ENCODE measurements at places on chromosomes 7 and 10.

GRCh38 chr10:29951441-29951931, 107.9 kb downstream of the JCAD start:
- DNase-seq, result no peak

DNA sequence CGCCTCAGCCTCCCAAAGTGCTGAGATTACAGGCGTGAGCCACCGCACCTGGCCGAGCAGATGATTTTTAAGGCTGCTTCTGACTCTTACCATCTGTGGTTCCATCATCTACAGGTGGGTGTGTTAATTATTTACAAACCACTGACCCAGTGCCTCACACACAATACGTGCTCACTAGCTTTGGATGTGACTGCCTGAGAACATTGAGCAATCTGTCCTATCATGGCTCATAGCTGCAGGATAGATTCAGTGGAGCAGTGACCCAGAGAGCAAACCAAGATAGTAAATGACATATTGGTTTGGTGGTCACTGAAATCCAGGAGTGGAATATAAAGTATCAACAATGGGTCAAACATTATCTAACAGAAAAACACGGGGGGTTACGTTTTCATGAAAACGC, 24.1 kb downstream of the GPAM start:
- no peak for DNase-seq

GRCh38 chr10:131899116-131899690, 1.6 kb upstream of the PPP2R2D start:
- DNase-seq, result no peak

DNA sequence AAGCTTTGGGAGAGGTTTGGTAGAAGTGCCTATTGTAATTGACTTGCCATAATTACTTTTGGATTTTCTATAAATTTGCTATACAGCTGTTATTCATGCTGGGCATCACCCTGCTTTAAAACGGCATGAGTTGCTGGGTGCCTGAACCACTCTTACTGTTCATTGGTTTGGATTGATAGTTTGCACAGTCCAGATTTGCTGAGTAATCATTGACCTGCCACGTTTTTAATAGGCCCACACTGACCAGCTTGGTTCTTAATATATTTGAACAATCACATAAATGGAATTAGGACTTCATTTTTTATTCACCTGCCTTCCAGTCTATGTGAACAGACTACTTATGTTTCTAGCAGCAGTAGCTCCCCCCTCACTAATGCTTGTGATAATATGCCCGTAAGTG, 630.8 kb downstream of the SDK1 start:
- no peak for DNase-seq

DNA sequence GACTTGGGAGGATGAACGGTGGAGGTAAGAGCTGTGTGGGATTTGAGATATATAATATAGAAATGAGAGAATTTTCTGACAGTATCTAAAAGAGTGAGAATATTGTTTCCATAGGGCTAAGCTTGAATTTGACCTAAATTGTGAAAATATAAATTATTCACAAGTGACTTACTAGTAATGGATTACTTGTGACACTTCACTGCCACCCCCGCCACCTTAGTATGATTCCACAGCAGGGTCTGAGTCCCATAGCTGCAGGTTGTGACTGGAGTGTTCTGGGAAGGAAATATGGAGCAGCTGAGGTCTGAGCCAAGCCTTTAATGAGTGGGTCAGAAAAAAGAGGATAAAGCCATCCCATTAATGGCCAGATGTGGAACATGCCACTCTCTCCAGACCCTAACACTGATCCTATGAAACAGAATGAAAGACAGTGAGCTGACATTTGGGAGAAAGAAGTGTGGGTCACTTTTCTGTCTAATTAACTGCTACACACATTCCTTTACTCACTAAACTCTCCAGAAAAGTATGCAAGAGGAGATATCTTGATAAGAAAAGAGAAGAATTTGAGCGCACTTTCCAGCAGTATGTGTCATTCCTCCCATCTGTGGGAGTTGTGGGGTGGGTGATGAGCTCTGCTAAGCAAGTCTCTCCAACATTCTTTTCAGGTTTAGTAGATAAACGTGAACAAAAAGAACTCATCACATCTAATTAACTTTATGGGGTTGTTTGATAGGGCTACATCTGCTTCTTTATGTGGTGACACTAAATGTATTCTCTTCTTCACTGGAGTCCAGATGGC, 1193.4 kb downstream of the SORCS3 start:
- DNase-seq, result no peak

- no peak for DNase-seq
Measured at GRCh38 chr7:120529736-120530135, 256.8 kb downstream of the KCND2 start.

GRCh38 chr10:94093286-94093905, 99.7 kb downstream of the PLCE1 start:
- DNase-seq, result no peak

GRCh38 chr10:103856797-103857170, 1.4 kb upstream of the SH3PXD2A start:
- no peak for DNase-seq

GRCh38 chr10:44927352-44927751, 16.2 kb downstream of the TMEM72 start:
- no peak for DNase-seq

- DNase-seq, result no peak
Measured at GRCh38 chr7:103130901-103131624, 17.8 kb downstream of the NAPEPLD start.

- DNase-seq, result no peak
Measured at GRCh38 chr10:34766811-34767494, 48.1 kb downstream of the PARD3 start.

GRCh38 chr10:9707216-9707615, 1310.5 kb upstream of the CELF2 start:
- DNase-seq, result no peak

DNA sequence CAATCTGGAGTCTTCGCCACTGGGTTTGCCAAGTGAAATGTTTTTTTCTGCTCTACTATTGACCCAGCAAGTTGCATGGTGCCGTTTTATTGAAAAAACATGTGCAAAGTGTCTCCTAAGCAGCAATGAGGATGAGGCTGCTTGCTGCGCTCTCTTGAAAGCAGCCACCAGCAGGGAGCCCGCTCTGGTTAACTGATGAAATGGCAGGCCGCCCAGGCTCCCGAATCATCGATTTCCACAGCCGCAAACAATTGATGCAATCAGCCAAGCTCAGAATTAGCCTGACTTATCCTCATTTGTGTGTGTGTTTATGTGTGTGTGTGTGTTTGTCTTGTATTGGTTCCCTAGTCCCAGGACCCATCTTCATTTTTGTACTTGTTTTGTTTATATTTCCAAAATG, 22.2 kb upstream of the LYZL1 start:
- no peak for DNase-seq

GRCh38 chr7:69696686-69697685, 98.7 kb downstream of the AUTS2 start:
- no peak for DNase-seq

DNA sequence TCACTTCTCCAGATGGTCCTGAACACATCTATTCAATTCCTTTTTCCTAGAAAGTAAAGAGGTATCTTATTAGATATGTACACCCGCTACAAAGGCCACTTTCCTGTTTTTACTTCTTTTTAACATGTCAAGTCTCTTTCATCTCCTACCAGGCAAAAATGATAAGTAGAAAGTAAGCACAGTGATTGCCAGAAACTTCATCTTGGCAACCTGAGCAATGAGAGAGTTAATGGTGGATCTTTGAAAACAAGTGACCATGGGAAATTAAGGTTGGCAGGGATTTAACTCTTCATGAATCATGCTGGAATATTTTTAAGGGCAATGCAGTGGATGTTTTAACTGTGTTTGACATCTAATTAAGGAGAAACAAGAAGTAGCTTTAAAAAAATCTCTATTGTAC, 2.7 kb downstream of the SEMA3A start:
- DNase-seq, result no peak

DNA sequence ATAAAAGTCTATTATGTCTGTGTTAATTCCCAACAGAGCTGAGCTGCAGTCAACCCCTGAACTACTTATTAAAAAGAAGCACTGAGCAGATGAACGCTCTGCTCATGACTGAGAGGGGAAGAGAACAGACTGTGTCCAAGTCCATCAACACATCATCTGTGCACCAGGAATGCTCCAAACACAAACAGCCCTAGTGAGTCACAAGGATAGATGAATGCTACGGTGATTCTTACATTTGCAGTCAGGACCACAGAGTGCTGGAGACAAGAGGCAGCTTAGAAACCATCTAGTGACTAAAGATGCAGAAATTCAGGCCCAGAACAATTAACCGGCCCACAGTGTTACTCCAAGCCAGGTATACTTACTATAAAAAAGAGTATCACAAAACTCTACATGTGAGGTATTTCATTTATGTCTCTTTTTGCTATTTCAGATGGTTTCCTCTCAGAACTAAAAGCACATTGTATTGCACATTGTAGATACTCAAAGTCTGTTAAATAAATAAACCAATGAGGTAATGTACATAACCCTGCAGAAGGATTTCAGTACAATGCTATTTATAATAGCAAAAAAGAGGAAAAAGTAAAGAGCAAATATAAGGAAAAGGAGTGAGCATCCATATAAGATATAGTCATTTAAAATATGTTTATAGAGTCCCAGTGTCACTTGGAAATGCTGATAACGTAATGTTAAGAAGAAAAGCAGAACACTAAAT, 159.2 kb downstream of the KCNMA1 start:
- DNase-seq, result no peak

GRCh38 chr10:114070710-114071109, 27.0 kb downstream of the ADRB1 start:
- no peak for DNase-seq

GRCh38 chr7:47382200-47382599, 199.7 kb downstream of the TNS3 start:
- no peak for DNase-seq

DNA sequence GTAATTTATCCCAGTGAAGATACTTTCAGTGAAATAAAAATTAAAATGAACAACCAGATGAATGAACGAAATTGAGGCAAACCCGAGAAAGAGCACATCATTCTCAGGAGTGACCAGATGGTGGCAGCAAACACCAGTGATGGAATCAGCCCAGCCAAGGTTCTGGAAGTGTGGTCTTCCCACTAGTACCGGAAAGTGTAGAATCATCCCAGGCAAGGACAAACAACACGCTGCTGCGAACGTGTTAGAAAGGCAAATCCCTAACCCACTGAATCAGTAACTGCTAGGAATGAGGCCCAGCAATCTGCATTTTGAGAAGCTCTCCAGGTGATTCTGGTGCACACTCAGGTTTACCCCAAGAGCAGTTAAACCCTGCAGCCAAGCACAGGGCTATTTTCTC, 15.5 kb upstream of the SLC18A3 start:
- no peak for DNase-seq

DNA sequence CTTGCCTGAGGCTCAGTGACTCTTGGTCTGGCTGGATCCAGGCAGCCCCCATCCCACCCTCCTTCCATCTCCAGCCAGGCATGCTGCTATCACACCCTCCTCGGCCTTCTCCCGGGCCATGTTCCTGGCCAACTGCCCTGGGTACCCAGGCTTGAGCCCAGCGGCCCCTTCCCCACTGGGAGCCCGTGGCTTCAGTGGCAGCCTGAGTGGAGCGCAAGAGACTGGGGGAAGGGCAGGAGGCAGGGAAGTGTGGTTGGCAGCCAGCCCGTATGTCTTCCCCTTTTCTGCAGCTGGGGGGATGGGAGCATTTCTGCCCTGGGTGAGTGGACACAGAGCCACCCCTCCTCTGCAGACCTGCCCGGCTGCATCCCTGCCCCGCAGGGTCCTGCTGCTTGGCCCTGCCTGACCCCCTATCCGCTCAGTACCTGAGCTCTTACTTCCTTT, 148.5 kb downstream of the ARHGAP22 start:
- DNase-seq, result no peak

DNA sequence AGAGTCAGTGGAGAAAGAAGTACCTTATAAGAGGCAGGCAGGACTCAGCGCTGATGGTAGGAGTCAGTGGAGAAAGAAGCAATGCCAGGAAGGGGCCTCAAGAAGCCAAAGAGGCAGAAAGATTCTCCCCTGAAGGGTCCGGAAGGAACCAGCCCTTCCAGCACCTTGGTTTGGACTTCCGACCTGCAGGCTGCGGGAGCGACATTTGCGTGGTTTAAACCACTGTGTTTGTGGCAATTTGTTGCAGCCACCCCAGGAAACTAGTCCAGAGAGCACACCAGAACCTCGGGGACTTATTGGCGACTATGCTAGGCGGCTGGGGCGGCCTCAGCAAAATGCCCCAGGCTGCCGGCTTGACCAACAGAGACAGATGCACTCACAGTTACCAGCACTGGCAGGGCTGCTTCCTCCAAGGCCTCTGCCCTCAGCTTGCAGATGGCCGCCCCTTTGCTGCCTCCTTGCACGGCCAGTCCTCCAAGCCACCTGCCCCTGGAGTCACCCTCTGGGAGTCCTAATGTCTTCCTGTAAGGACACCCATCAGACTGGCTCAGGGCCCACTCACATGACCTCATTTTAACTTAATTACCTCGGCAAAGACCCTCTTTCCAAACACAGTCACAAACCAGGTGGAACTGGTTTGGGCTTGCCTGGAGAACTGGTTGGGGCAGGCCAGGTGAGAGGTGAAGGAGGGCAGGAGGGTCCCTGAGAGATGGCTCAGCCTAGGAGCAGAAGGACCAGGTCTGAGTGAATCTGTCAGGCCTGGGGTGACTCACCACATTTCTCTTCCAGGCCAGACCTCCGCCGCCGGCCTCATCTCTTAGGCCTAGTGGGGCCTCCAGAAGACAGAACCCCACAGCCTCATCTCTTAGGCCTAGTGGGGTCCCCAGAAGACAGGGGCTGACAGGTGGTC, 26.1 kb downstream of the CALML3 start:
- no peak for DNase-seq

DNA sequence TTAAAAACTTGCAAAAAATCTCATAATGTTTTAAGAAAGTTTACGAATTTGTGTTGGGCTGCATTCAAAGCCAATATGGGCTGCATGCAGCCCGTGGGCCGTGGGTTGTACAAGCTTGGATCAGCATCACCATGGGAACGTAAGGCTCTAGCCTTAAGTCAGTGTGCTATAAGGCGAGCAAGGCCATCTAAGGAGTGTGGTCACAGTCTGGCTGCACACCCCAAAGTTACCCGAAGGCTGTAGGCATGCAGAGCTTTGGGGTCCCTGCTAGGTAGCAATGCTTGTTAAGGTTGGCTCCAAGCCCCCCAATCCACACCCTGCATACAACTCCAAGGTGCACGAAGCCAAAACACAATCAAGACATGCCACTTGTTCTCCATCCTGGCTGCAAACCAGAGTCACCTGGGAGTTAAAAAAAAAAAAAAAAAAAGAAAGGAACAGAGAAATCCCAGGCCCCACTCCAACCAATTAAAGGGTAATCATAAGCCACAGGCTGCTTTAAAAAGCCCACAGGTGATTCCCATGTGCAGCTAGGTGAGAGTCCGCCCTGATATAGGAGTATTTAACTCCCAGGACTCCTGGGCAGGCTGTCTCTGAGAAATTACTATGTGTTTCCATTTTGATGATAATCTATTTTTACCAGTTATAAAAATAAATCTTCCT, 8.5 kb upstream of the PNLIPRP2 start:
- DNase-seq, result no peak

- DNase-seq, result no peak
Measured at GRCh38 chr7:128030654-128031611, at the start of gene LRRC4. Gene LRRC4, minus strand, starts transcription at chr7:128031437. Its CDS starts 797 bp downstream, at chr7:128030640.

DNA sequence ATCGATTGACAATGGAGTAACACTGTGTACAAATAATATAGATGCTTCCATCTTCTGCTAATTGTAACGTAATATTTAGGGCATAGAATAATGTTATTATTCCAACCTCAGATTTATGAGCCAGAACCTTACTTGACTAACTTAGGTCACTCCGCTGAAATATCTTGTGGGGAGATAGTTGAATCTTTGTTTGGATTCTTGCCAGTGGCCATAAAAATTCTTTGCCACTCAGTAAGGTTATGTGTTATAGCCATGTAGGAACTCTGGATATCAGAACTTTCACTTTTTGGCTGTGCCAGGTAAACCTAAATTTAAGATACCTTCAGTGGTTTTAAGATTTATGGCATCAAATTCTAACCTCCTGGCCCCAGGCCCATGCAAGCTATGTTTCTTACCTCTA, 197.6 kb downstream of the WDR11 start:
- DNase-seq, result no peak
